CD8-positive, alpha-beta T cell (primary cell): ENCODE measurements at places on chromosomes 12 and 14.

DNA sequence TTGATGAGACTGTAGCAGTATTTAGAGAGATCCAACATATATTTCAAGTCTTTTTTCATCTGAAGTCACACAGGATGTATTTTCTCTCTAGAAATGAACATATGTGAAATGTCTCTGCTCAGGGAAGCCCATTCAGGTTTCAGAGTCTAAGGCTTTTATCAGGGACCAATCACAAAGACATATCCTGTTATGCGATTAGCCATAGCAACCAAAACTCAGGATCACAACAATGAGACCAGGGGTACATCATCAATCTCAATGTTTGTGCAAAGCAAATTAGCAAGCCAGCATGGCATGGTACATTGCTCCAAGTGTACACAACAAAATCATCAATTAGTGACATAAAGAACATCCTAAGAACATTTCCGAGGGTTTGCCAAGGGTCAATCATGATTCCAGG, 99.2 kb upstream of the AMN1 start:
- DNase-seq: no peak

GRCh38 chr12:128079-128478, 61.5 kb downstream of the IQSEC3 start:
- DNase-seq: no peak

DNA sequence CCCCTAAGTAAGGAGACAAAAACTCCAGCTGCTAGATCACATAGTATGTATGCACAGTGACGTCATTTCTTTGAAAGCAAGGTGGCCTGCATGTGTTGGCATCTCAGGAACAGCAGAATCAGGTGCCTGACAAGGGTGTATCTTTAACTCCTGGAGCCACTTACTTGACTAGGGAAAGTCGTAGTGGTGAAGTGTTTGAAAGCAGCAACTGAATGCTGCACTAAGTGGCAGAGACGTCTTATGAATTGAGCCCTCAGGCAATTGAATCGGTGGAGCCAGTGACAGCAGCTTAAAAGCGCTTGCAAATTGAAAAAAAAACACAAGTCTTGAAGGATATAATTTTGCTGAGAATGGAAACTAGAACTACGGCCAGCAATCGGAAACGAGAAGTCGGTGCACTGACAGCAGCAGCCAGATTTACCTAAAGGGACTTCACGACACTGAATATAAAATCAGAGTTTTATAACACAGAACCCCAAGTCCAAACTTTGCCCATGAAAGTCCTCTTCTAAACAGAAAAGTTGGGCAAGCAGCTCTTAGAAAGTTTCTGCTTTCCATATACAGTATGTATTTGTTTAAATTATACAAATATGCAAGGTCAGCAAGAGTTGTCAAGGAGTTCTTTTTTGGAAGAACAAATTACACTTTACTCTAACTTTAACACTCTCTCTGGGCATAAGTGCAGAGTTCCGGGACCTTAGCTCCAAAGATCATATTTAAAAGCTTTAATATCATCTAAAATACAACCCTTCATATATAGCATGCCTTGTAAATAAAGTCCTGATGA, 1.1 kb downstream of the IGF1 start:
- DNase-seq: peak; percentile 12

GRCh38 chr12:20549108-20549719, 145.9 kb upstream of the SLCO1C1 start:
- DNase-seq: no peak

DNA sequence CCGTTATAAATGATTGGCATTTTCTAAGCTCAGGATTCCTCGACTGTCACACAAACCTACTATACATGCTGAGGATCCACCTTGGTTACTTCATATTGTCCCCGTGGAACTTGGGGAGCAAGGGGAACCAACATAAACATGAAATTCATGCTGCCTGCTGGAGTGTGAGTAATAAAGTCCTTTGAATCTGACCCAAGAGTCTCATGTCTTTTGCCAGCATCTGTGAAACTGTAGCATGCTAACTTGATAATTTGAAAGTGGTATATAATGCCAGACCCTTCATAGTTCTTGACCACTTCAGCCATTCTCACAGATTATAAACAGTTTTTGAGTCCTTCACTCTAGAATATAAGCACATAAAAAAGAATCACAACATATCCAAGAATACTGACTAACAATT, 17.1 kb downstream of the SLC35F4 start:
- no peak for DNase-seq

DNA sequence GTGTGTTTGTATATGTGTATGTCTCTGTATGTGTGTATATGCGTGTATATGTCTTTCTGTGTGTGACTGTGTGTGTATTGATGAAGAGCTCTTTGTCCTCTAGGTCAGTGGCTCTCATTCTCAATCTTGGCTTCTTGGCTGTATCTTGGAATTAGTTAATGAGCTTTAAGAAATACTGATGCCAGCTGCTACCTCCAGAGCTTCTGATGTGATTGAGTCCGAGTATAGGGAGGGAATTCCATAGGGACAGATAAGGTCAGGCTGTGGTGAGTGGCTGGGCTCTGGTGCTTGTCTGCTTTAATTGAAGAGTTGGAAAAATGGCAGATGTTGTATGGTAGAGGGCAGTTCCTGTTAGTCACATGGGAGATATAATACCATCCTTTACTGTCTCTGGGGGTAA, 140.1 kb downstream of the C12orf75 start:
- DNase-seq: no peak
